ENCODE measurements at places on chromosomes 4 and X. TPM values are rescaled to one million over a fixed set of nuclear protein-coding genes. Genes with fewer than 3 reads are reported as not detected.

DNA sequence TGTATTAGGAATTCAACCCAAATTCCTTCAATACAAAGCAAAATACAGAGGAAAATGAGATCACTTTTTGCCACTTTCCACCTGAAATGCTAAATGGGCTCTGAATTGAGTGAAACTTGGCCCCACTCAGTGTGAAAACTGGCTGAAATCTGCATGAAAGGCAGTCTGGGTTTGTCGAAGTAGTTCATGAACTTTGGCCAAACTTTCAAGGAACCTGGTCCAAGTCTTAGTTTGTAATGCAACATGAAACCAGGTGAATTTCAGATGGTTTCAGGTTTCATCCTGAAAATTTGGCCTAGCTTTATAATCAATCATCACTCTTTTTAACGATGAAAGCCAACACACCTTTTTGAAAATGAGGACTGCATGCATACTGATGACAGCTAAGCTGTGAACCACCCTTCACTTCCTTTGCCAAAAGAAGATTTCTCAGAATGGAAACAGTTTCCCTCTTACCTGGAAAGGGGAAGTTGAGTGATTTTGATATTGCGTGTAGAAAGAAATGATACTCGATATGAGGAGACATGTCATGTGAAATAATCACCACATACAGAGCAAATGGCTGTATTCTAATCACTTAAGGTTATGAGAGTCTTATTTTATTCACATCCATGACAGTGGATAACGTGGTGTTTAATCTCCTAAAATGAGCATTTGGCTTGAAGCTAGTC is 209.9 kb upstream of the ETNPPL start:
- DNase-seq, result no peak

- no peak for DNase-seq
Observed at GRCh38 chrX:82756272-82756671, 751.8 kb upstream of the POU3F4 start.

GRCh38 chrX:99117011-99117410 is 1293.1 kb downstream of the PCDH19 start:
- no peak for DNase-seq

- DNase-seq, result no peak
Observed at GRCh38 chr4:86019906-86020305, 339.9 kb downstream of the MAPK10 start.

GRCh38 chr4:158850371-158850770 is 81.5 kb downstream of the FNIP2 start:
- DNase-seq, result no peak

- no peak for DNase-seq
Observed at GRCh38 chrX:38820751-38821150, 19.5 kb downstream of the MID1IP1 start.

GRCh38 chr4:97370568-97370967 is 772.7 kb downstream of the STPG2 start:
- DNase-seq, result no peak

DNA sequence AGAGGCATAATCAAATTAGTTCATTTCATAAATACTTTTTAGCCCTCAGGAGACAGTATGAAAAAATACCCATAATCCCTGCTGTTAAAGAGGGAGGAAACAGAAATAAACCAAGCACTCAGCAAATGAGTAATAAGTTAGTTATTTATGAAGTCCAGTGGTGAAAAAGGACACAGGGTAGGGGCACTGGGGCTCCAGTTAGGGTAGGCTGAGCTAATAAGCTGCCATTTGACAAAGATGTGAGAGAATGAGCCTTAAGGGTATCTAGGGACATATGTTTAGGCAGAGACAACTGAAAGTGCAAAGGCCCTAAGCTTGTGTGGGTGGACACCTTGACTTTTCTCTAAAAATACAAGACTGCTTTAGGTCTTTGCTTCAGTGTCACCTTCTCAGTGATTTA is 94.4 kb downstream of the IL15 start:
- DNase-seq, result no peak

DNA sequence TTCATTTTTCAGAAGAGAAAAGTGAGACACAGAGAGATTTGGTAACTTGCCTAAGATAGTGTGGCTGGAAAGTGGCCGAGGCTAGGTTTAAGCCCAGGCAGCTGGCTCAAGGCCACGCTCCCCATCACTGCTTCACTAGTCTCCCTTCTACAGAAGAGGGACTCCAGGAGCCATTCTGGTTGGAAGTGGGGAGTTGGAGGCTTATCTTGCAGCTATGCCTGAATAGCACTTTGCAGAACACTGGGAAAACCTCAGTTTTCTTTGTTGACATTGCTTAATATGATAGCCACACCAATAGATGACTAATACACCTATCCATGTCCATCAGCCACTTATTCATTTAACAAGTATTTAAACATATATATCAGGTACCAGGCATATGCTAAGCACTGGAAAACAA is 18.5 kb downstream of the LRRC66 start:
- DNase-seq, result no peak

- DNase-seq, result no peak
Observed at GRCh38 chr4:15547392-15547791, 77.7 kb downstream of the CC2D2A start.

DNA sequence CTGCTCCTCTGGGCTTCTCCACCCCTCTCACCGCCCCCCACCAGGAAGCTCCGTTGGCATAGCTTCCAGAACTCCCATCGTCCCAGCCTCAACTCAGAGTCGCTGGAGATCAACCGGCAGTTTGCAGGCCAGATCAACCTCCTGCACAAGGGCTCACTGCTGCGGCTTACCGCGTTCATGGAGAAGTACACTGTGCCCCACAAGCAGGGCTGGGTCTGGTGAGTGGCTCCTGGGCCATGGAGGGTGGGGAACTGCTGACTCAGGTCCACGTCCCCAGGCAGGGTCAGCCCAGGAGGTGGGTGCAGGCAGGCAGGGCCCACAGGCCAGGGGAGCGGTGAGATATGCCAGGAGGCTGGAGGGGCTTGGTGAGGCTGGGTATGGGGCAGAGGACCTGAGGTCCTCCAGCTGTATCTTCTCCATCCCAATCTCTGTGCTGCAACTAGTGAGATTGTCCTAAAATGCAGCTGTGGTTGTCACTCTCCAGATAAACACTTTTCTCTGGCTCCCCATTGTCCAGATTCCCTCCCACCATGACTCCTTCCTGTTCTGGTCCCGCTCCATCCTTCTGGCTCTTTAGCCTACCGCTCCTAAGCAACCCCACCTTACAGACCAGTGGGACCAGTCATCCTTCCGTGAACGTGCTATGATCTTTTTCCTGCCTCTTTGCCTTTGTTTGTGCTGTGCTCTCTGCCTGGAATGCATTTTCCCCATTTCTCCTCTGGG is 71.9 kb downstream of the STARD8 start:
- DNase-seq, result no peak

DNA sequence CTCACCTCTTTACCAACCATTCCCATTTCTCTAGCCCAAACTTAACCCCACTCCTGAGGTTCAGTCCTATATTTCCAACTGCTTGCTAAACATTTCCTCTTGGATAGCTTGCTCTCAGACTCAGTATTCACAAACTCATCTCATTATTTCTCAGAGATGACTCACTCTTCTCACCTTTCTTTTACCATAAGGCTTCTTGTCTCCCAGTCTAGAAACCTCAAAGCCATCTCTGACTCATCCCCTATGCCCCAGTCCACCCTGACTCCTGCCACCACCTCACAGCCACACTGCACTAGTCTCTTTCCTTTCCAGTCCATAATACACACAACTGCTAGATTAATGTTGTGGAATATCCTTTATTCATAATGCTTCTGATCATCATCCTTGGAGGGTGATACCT is 4.8 kb downstream of the FRMPD3 start:
- DNase-seq, result no peak

DNA sequence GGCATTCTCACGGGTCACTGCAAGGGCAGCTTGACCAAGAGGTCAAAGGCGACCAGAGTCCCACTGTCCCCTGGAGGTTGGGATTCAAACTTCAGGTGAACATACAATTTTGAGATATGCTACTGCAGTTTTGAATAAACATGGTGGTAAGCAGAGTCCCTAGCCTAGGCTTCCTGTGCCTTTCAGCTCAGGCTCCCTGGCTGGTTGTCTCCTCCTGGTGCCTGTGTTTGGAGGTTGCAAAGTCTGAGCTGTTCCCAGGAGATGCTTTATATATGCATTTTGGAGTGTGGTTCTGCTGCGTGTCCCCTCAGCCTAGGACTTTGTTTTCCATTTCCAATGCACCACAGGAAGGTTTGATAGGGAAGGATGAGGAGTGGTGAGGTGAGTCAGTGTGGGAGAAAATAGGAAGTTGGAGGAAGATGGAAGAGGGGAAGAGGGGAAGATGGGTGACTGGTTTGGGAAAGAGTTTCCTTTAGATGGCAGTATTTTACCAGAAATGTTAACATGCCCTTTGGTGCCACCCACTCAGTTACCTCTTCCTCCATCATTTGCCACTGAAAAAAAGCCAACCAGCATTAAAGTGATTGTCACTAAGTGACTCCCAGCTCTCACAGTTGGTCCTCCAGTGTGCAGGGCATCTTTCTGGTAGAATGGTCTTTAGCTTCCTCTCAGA is 211.7 kb upstream of the AGTR2 start:
- DNase-seq, result no peak

GRCh38 chr4:158319880-158320279 is 109.6 kb downstream of the TMEM144 start:
- no peak for DNase-seq

GRCh38 chr4:1192493-1193205 is 20.3 kb upstream of the SPON2 start:
- DNase-seq, result peak; percentile 22

DNA sequence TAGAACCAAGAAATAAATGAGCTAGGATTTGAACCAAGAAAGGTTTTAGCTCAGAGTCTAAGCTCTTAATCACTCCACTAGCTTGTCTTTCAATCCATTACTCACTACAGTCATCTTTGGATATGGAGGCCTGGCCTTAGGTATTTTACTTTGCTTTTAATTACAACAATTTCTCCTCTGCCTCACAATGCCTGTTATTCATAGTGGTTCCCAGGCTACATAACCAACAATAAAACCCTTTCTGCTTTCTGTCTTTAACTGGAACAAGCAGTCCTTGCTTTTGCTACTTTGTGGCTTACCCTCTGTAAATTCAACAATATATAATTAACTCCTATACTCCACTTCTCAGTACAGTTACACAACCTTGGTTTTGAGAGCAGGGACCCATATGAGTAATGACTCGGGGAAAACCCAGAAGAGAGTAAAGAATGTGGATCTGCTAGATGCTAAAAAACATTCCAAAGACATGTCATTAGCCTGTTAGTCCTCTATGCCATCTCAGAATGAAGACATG is 94.7 kb upstream of the NAP1L5 start:
- DNase-seq, result no peak

Gene SHOX
- 1.9 TPM for total RNA-seq

Gene ODAM
- total RNA-seq, result not detected

Gene DKK2
- total RNA-seq, result 0.84 TPM

Gene PRDM8
- 5.2 TPM for total RNA-seq

Gene TRIM61
- total RNA-seq, result 0.94 TPM

Gene IL2
- not detected for total RNA-seq

Gene USP17L29
- total RNA-seq, result not detected
